ENCODE measurements at places on chromosomes 5 and 9. TPM values are rescaled to one million over a fixed set of nuclear protein-coding genes. Genes with fewer than 3 reads are reported as not detected.

GRCh38 chr9:123370526-123371227 is 14.7 kb downstream of the CRB2 start:
- DNase-seq: no peak
- peaks cover 9% of the 10 kb centered on the region for H3K36me3 ChIP-seq
- H3K27ac ChIP-seq: no peak overlapping the region
- H3K4me3 ChIP-seq: no peak overlapping the region

GRCh38 chr5:179288809-179289185 is 56.5 kb downstream of the ADAMTS2 start:
- no peaks in the 10 kb centered on the region for H3K36me3 ChIP-seq
- no peaks in the 10 kb centered on the region for H3K27me3 ChIP-seq
- no peak overlapping the region for H3K4me3 ChIP-seq
- DNase-seq: no peak
- H3K27ac ChIP-seq: peak overlapping the region; percentile 16

GRCh38 chr9:119768266-119768665 is 399.0 kb upstream of the BRINP1 start:
- DNase-seq: no peak
- no peak overlapping the region for H3K27ac ChIP-seq

- no peak overlapping the region for H3K27ac ChIP-seq
- H3K4me1 ChIP-seq: peaks cover 11% of the 10 kb centered on the region
Observed at GRCh38 chr9:124661271-124661670, 109.8 kb downstream of the NR6A1 start.

- H3K27ac ChIP-seq: no peak overlapping the region
- H3K36me3 ChIP-seq: no peaks in the 10 kb centered on the region
- H3K4me3 ChIP-seq: no peak overlapping the region
- DNase-seq: no peak
- H3K27me3 ChIP-seq: no peaks in the 10 kb centered on the region
Observed at GRCh38 chr5:123709422-123709821, 197.4 kb downstream of the CSNK1G3 start.

- H3K27ac ChIP-seq: no peak overlapping the region
- no peak for DNase-seq
- H3K4me3 ChIP-seq: no peak overlapping the region
- peaks cover 2% of the 10 kb centered on the region for H3K36me3 ChIP-seq
- peaks cover 33% of the 10 kb centered on the region for H3K27me3 ChIP-seq
Observed at GRCh38 chr9:128208946-128209669, 5.9 kb downstream of the DNM1 start.

DNA sequence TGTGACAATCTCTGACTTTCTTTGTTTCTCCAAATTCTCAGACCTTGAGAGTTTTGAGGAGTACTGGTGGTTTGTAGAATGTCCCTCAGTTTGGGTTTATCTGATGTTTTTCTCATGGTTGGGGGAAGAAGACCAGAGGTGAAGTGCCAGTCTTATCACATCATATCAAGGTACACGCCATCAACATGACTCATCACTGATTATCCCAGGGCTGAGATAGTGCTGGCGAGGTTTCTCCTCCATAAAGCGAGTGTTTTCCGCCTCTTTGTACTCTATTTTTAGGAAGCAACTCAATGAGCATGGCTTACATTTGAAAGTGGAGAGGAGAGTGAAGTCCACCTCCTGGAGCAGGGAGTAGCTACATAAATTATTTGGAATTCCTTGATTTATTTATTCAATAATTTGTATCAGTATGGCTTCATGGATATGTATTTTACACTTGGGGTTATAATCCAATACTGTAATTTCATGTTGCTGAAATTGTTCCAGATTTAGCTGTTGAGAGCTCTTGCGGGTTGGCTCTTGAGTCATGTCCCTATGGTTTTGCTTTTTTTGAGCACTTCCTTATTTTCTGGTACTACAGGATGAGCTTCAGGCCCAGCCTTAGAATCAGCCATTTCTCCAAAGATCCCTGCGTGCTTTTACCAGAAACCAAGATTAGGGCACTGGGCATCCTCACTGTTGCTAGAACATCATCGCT is 23.9 kb downstream of the DCANP1 start:
- DNase-seq: no peak
- peaks cover 67% of the 10 kb centered on the region for H3K27me3 ChIP-seq

DNA sequence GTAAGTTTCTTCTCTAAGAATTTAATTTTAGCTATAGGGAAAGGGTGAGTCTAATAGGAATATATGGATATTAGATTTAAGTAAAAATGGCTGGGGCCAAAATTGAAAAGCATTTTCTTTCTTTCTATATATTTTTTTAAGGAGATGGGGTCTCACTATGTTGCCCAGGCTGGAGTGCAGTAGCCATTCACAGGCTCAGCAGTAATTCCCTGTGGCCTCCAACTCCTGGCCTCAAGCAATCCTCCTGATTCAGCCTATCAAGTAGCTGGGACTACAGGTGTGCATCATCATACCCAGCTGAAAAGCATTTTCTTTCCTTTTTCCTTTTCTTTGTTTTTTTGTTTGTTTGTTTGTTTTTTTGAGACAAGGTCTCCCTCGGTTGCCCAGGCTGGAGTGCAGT is 41.1 kb downstream of the CSNK1A1 start:
- H3K4me3 ChIP-seq: no peak overlapping the region
- H3K27me3 ChIP-seq: no peaks in the 10 kb centered on the region
- H3K36me3 ChIP-seq: no peaks in the 10 kb centered on the region
- H3K27ac ChIP-seq: peak overlapping the region; percentile 69

GRCh38 chr9:78821126-78821822 is 524.3 kb downstream of the PSAT1 start:
- H3K36me3 ChIP-seq: no peaks in the 10 kb centered on the region
- peaks cover 3% of the 10 kb centered on the region for H3K4me1 ChIP-seq
- H3K27ac ChIP-seq: no peak overlapping the region
- peak overlapping the region; percentile 78 for H3K4me3 ChIP-seq

DNA sequence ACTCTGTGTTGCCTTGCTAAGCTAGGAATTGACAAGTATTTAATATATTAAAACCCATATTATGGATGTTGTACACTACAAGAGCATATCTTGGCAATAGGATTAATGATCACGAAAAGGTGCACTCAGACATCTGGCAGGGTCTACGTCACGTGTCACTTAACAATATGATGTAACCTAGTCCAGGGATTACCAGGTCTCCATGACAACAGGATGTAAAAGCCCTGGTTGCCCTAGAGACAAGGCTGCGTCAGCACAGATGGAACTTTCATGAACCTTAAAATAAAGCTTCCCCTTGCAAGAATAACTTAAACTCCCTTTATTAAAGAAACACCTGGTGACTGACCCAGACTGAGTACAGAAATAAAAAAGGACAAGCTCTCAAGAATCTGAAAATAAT is 717.8 kb downstream of the CDH18 start:
- H3K27ac ChIP-seq: no peak overlapping the region
- no peaks in the 10 kb centered on the region for H3K27me3 ChIP-seq
- H3K4me3 ChIP-seq: no peak overlapping the region
- DNase-seq: no peak
- H3K4me1 ChIP-seq: no peaks in the 10 kb centered on the region
- no peaks in the 10 kb centered on the region for H3K36me3 ChIP-seq

GRCh38 chr5:68747521-68747920 is 346.3 kb upstream of the SLC30A5 start:
- H3K27ac ChIP-seq: no peak overlapping the region
- H3K4me3 ChIP-seq: no peak overlapping the region
- no peak for DNase-seq
- H3K27me3 ChIP-seq: peaks cover 51% of the 10 kb centered on the region

DNA sequence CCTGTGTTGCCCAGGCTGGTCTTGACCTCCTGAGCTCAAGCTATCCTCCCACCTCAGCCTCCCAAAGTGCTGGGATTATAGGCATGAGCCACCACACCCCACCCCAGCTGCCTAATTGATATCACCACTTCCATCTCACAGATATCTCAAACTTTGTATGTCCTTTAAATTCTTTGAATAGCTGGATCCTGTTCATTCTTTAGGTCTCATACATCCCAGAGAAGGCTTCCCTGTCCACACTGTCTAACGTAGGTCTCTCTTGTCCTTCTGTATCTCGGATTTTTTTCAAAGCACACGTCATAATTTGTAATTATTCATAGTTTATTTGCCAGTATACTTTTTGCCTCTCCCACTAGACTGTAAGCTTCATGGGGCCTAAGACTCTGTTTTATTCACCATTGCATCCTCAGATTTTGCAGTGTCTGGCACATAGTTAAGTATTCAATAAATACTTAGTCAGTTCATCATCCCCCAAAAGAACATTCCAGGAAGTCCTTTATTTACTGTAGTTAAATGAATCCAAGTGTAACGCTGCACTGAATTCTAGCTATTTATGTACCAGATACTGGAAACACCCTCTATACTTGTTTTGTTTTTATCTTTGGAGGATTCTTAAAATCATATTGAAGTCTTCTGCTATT is 10.5 kb downstream of the ARSK start:
- peaks cover 15% of the 10 kb centered on the region for H3K4me1 ChIP-seq
- no peak overlapping the region for H3K4me3 ChIP-seq
- H3K36me3 ChIP-seq: peaks cover 10% of the 10 kb centered on the region

DNA sequence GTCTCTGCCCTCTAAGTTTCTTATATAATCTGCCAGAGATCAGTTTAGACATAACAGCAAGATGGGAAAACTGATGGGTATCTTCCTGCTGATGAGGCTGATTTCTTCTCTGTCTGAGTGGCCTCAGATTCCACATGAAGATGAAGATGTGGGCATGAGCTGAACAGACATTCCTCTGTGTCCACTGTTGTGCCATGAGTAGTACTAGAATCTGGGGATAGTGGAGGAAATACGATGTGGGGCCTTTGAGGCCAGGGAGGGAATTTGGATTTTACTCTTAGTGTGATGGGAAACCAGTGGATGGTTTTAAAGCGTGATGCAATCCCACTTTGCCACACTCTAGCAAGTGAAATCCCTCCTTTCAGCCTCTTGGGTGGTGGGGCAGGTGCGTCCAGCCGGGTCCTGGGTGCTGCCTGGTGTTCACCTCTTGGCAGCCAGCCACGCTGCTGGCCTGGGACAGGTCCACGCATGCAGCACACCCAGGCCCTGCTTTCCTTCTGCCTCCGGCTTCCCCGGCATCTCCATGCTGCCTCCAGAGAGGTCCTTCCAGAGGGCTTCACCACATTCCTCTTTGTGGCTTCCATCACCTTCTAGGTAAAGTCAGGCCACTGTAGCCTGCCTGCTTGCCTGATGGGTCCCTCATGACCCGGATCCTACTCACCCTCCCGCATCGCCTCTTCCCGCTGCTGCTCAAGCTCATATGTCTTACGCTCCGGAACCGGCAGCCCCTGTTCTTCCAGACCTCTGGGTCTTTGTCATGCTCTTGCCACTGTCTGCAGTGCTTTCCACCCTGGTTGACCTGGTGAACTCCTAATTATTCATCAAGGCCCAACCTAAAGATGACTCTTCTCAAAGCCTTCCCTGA is 28.1 kb upstream of the SH3PXD2B start:
- no peak overlapping the region for H3K4me3 ChIP-seq
- no peaks in the 10 kb centered on the region for H3K36me3 ChIP-seq
- H3K27me3 ChIP-seq: peaks cover 7% of the 10 kb centered on the region
- no peaks in the 10 kb centered on the region for H3K4me1 ChIP-seq

GRCh38 chr5:163306421-163306820 is 131.0 kb upstream of the CCNG1 start:
- no peak overlapping the region for H3K4me3 ChIP-seq
- peaks cover 16% of the 10 kb centered on the region for H3K27me3 ChIP-seq
- H3K36me3 ChIP-seq: peaks cover 2% of the 10 kb centered on the region
- no peaks in the 10 kb centered on the region for H3K4me1 ChIP-seq

GRCh38 chr5:178672630-178673029 is 45.8 kb upstream of the CLK4 start:
- no peak for DNase-seq
- H3K27me3 ChIP-seq: peaks cover 17% of the 10 kb centered on the region
- no peaks in the 10 kb centered on the region for H3K4me1 ChIP-seq
- no peak overlapping the region for H3K4me3 ChIP-seq
- peaks cover 5% of the 10 kb centered on the region for H3K36me3 ChIP-seq

- DNase-seq: no peak
- no peaks in the 10 kb centered on the region for H3K36me3 ChIP-seq
- H3K27ac ChIP-seq: no peak overlapping the region
- peaks cover 6% of the 10 kb centered on the region for H3K27me3 ChIP-seq
Observed at GRCh38 chr5:31671339-31671741, 32.4 kb downstream of the PDZD2 start.

GRCh38 chr5:142325725-142326479 is 1.1 kb upstream of the SPRY4 start:
- peak overlapping the region; percentile 82 for H3K4me3 ChIP-seq
- no peak overlapping the region for H3K27ac ChIP-seq
- H3K36me3 ChIP-seq: peaks cover under 1% of the 10 kb centered on the region
- no peak for DNase-seq
- H3K27me3 ChIP-seq: peaks cover 53% of the 10 kb centered on the region

DNA sequence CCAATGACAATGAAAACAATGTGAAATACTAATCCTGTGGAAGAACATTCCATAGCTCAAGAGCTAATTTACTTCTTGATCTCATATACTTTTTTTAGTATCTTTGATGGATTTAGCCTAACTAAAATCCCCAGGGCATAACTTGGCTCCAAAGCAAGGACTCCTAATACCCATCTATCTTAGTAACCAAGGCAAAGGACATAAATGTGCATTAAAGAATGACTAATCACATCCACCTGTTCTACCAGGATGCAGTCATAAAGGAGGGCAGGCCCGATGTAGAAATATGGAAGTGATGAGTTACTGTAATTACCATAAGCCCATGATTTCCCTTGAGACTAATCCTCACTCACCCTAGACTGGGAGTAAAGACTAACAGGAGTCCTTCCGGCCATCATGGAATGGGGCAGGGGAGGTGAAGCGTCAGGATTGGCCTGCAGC is 56.9 kb downstream of the KIF24 start:
- no peaks in the 10 kb centered on the region for H3K27me3 ChIP-seq
- H3K36me3 ChIP-seq: no peaks in the 10 kb centered on the region
- H3K27ac ChIP-seq: no peak overlapping the region
- no peak overlapping the region for H3K4me3 ChIP-seq

GRCh38 chr5:135341016-135341666 is 57.9 kb downstream of the MACROH2A1 start:
- no peak overlapping the region for H3K4me3 ChIP-seq

GRCh38 chr9:105069696-105070095 is 141.7 kb upstream of the ABCA1 start:
- no peak for DNase-seq
- H3K36me3 ChIP-seq: no peaks in the 10 kb centered on the region
- H3K4me1 ChIP-seq: peaks cover 10% of the 10 kb centered on the region
- no peak overlapping the region for H3K27ac ChIP-seq
- H3K4me3 ChIP-seq: no peak overlapping the region
- H3K27me3 ChIP-seq: no peaks in the 10 kb centered on the region

GRCh38 chr9:120756531-120756930 is 36.7 kb downstream of the FBXW2 start:
- H3K36me3 ChIP-seq: no peaks in the 10 kb centered on the region
- H3K4me1 ChIP-seq: peaks cover 4% of the 10 kb centered on the region
- H3K4me3 ChIP-seq: no peak overlapping the region
- DNase-seq: no peak

ANKRD18B gene
- total RNA-seq: 1.5 TPM

C5orf52 gene
- not detected for total RNA-seq

EQTN gene
- not detected for total RNA-seq

PGM5 gene
- total RNA-seq: 0.40 TPM

AIF1L gene
- total RNA-seq: not detected

TEK gene
- total RNA-seq: not detected

RORB gene
- total RNA-seq: not detected

TMOD1 gene
- total RNA-seq: 0.86 TPM

SLC36A2 gene
- total RNA-seq: not detected

CRHBP gene
- total RNA-seq: not detected

SLCO6A1 gene
- total RNA-seq: not detected

CD74 gene
- total RNA-seq: 477 TPM

LHFPL2 gene
- 1.3 TPM for total RNA-seq

NMUR2 gene
- total RNA-seq: not detected

RAD17 gene
- 19.9 TPM for total RNA-seq

SHISAL2B gene
- total RNA-seq: not detected

MLANA gene
- total RNA-seq: not detected

FABP6 gene
- total RNA-seq: not detected

KCNIP1 gene
- total RNA-seq: not detected

All from T-helper 17 cell (primary cell).